HFFc6 (cell line): ENCODE measurements at places on chromosomes 4 and X. TPM values are rescaled to one million over a fixed set of nuclear protein-coding genes. Genes with fewer than 3 reads are reported as not detected.

The LRP2BP gene
- total RNA-seq: 0.17 to 0.39 TPM (median 0.26 TPM) in 3 replicates

DNA sequence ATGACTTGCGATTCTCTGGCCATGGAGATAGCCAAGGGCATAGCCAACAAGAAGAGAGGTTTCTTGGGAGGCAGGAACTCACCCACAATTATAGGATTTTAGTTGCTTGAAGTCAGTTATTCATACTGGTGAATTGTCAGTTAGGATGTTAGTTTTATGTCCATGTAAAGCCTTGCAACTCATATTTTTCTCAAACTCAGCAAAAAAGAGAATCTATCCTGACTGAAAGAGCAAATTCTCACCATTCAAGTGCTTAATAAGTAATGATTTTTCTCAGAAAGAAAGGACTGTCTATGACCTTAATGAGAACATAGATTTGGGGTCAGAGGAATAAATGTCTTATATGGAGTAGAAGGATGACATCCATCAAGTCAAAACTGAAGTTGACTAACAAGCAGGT lies 934.5 kb downstream of the STPG2 start:
- DNase-seq: no peak

GRCh38 chrX:1384658-1385252 lies 7.2 kb downstream of the SLC25A6 start:
- no peak for DNase-seq

DNA sequence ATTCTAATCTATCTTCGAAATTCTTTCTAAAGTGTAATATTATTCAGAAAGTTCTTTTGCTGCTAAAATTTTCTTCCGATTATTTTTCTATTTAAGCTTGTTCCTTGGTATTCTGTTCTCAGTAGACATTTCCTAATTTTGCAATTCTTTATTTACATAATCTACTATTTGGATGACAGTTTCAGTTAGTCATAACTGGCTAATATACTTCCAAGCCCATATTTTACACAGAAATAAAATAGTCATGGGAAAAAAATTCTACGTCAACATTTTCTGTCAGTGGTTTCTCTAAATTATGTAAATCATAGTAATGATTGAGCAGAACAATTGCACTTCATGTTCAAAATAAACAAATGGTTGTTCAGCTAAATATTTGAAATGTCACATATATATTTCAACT lies 178.0 kb upstream of the ANKRD50 start:
- no peak for DNase-seq

DNA sequence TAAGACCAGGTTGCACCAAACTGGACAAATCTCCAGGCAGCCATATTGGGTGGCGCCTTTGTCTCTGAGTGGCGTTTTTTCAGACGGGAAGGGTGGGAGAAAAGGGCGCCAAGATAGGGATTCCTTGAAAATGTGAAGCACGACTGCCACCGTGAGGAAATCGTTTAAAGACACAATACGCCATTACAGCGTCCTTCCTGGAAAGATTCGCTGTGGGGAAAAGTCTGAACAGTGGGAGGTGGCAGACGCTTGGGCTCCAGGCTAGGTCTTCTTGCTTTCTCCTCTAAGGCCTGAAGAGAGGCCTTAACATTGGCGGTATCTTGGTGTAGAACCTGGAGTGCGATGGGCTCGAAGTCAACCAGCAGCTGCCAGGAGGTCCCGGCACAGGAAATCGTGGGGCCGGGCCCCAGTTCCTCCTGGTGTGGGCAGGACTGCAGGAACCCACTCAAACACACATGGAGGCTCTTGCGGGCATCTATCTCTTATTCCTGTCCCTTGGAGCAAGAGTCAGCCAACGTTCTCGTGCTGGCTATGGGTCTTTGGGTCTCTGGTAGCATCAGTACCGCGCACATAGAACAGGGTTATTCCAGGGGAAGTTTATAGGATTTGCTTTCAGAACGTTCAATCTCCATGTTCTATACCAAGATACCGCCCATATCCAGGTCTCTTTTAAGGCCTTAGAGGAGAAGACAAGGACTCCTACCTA lies 208.8 kb downstream of the OR13H1 start:
- DNase-seq: no peak

- DNase-seq: no peak
These were observed 240.3 kb upstream of the GPC4 start for GRCh38 chrX:133655275-133656265.

DNA sequence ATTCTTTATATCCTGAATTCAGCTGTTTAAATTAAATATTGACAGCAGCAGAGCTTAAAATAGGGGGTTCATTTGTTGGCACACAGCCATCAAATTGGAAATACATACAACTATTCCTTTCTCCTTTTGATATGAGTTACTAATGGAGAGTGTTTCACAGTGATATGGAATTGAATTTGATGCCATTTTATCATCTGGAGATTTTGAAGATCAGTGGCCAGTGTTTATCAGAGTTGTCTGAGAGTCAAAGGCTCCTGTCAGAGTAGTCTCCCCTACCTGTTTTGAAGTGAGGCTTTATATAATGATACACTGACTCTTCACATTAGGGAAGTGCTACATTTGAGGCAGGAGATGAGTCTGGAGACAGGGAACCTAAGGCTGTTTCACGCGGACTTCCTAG lies 1286.3 kb downstream of the TECRL start:
- no peak for DNase-seq

The FRMD7 gene
- total RNA-seq: not detected in 3 replicates

GRCh38 chr4:126568652-126569570 lies 1063.8 kb upstream of the INTU start:
- DNase-seq: no peak

The MAGEB10 gene
- total RNA-seq: not detected in 3 replicates

- no peak for DNase-seq
These were observed 94.6 kb upstream of the FUNDC1 start for GRCh38 chrX:44637282-44637681.

DNA sequence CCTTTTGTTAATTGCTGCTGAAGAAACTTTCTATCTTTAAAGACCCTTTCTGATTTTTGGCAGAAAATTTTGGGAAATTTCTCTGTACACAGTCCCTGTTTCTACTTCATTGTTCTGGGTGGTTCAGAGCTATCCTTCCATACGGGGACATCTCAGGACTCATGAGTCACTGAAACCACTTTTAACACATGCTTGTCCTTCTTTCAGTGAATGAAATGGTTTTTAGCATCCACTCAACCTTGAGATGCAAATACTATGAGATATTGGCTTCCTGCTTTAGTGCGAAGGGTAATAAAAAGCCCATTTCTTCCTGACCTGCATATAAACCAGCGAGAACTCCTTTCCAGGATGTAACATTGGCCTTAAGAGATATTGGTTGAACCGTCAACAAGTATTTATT lies 158.0 kb downstream of the REPS2 start:
- no peak for DNase-seq

The CCDC158 gene
- not detected in 3 replicates for total RNA-seq
